ENCODE measurements at places on chromosomes 6 and 20.
A peak's percentile ranks its signal among the peaks of the same experiment; 100 is the strongest.

GRCh38 chr6:36387440-36388303 lies at the start of gene ETV7:
ETV7 (minus strand) TSS chr6:36387669; CDS start chr6:36387541, 128 bp downstream.
- peak; percentile 20 for DNase-seq

- peak; percentile 69 for DNase-seq
Measured at GRCh38 chr6:127484212-127484863, 25.1 kb upstream of the KIAA0408 start.

GRCh38 chr6:108115598-108116058 lies 41.1 kb upstream of the OSTM1 start:
- peak; percentile 29 for DNase-seq

DNA sequence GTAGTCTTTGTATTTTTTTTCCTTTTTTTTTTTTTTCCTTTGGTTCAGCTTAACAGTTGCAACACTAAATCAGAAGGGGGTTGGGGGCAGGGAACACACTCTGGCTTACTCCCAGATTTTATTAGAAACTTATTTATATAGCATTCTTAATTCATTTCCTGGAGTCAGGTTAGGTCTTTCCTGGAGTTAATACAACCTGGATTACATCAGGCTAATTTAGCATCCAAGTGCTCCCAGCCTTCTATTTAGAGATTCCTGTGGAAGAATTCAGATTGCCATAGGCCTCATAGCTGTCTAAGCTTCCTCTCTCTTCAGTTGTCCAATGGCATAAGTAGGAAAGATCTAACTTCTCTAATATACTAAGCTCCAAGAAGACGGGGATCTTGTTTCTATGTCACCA lies 35.8 kb upstream of the PKHD1 start:
- DNase-seq, result no peak

DNA sequence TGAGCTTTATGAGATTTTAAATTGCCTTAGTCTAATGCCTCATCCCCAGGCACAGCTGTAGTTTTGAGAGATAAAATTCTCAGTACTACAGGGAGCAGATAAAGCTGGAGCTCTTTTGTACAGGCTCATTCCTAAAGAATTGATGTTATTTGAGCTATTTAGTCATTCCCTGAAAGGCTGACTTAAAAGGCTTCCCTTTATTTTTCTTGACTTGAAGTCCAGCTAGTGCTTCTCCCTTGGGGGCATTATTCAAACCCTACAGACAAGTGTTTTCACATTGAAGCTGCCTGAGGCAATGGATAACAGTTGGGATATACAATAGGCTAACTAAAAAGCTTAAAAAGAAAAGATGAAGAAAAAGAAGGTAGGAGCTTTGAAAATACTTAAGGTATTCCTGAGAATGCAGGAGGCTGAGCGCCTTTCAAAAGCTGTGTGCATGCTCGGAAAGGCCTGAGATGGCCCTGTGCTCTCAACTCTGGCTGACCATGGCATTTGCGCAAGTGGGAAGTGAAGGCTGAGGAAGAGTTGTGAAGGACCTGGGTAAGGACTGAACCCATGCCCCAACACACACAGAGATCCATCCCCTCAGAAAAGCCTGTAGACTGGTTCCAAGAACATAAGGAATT lies 315.1 kb downstream of the SMOC2 start:
- peak; percentile 65 for DNase-seq

GRCh38 chr6:139839506-139840156 lies 465.2 kb upstream of the CITED2 start:
- no peak for DNase-seq

DNA sequence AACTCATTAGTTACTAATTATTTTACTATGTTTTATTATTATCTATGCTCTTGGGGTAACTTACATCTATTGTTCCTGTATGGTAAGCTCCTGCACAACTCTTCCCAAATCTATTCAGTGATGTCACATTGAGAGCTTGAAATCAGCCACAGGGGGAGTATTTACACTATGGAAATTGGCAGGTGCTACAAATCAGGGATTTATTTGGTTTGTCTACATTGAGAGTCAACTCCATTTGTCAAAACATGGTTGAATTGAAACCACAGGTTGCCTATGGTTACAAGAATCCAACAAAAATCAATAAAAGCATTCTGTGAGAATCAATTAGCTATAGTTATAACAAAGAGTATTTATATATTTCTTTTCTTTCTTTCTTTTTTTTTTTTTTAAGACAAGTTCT lies 3.9 kb upstream of the FITM2 start:
- DNase-seq, result no peak

GRCh38 chr20:20138301-20139064 lies 86.2 kb downstream of the CFAP61 start:
- DNase-seq, result no peak

- DNase-seq, result peak; percentile 22
Measured at GRCh38 chr6:138004430-138005287, 102.6 kb downstream of the PERP start.

GRCh38 chr20:24789877-24790276 lies 159.2 kb upstream of the CST7 start:
- DNase-seq, result no peak

DNA sequence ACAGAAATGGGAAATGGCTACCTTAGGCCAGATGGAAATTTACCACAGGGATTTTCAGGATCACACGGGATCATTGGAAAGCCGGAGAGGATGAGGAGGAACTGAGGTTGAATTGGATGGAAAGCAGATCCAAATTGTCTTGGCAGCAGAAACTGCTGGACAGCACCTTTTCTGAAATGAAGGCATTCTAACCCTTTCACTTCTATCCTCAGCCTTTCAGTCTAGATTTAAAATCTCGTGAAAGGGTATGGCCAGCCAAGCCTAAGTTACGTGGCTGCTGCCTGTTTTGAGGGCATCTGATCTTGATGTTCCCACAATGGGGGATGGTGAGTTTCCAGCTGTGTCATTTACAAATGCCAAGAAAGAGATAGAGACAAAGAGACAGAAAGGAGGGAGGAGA lies 358.2 kb downstream of the KIF16B start:
- no peak for DNase-seq

GRCh38 chr6:79810185-79810705 lies 137.1 kb downstream of the ELOVL4 start:
- peak; percentile 26 for DNase-seq

- DNase-seq, result no peak
Measured at GRCh38 chr20:57308451-57309271, 20.9 kb upstream of the SPO11 start.

DNA sequence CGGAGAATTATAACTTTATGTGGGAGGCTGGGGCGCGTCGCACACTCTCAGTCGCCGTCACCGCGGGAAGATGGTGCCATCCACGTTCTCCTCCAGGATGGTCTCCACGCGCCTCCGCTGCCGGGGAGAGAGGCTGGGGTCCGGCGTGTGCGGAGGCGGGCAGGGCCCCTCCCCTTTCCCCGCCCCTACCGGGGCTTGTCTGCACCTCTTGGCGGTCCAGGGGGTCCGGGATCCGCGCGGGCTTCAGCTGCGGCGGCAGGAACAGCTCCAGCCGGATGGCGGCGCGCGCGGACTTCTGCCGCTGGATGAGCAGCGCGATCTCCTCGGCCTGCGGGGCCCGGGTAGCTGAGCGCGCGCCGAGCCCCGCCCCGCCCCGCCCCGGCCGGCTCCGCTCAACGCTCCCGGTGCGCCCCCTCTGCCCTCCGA lies 807 bp downstream of the LKAAEAR1 start:
- peak; percentile 74 for DNase-seq

DNA sequence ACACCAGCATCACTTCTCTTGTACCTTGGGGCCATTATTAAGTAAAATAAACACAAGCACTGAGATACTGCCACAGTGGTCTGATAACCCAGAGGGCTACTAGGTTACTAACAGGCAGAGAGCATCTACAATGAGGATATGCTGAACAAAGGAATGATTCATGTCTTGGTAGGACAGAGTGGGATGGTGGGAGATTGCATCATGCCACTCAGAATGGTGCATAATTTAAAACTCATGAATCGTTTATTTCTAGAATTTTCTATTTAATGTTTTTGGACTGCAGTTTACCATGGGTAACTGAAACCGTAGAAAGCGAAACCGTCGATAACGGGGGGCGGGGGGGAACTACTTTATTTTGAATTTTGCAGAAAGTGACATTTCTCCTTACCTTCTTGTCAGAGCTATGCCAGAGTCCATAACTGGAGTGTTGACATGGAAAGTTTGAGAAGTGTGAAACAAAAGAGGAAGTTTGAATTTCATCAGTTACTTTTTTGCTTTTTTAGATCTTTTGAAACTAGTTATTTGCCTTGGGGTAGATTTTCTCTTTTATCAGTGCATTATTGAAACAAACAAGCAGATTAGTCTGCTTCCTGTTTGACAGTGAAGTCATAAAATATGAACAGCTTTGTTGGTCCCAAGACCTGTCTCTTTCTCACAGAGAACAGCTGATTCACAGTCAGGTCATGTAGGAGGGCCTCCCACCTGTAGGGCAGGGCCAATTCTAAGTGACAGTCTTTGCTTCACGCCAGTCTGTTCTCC lies 124.9 kb downstream of the KLHL32 start:
- DNase-seq, result no peak

- DNase-seq, result no peak
Measured at GRCh38 chr20:32962053-32962452, 42.2 kb downstream of the SUN5 start.

GRCh38 chr20:64171211-64171610 lies 7.0 kb downstream of the MYT1 start:
- DNase-seq, result no peak

GRCh38 chr20:61752576-61752975 lies 313.1 kb downstream of the TAF4 start:
- DNase-seq, result no peak
